Brain (organoid and tissue), 16 donors: ENCODE measurements at places on chromosomes 6 and 20. TPM values are rescaled to one million over a fixed set of nuclear protein-coding genes. Genes with fewer than 3 reads are reported as not detected.

DNA sequence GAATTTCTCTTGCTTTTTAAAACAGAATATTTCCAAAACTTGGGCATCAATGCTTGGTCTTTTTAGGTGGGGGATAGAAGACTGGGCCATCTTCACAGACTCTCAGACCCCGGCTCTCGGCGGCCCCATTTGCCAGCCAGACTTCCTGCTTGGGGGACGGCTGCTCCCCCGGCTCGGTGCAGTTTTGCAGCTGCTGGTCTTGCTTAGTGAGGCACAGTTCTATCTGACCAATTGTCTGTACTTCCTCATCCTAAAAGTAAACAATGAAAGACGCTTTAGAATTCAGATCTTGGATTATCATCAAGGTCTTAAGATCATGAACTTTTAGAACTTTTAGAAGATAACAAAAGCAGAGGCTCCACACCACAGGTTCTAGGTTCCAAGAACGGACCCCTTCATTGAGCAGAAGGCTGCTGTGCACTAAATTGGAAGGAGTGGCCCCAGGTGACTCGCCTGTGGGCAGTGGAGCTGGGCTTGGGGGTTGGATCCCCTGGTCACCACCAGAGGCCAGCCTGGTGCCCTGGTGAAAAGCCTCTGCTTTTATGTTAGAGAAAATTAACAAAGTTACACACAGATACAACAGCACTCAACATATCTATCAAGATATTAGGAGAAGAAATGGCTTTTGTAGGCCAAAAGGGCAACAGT is 26.7 kb downstream of the RNASET2 start:
- no peak for DNase-seq

- DNase-seq: peak; percentile 93
Observed at GRCh38 chr20:20463933-20464374, 96.0 kb downstream of the INSM1 start.

GRCh38 chr20:25629816-25630499 is 6.1 kb upstream of the NANP start:
- no peak for DNase-seq

DNA sequence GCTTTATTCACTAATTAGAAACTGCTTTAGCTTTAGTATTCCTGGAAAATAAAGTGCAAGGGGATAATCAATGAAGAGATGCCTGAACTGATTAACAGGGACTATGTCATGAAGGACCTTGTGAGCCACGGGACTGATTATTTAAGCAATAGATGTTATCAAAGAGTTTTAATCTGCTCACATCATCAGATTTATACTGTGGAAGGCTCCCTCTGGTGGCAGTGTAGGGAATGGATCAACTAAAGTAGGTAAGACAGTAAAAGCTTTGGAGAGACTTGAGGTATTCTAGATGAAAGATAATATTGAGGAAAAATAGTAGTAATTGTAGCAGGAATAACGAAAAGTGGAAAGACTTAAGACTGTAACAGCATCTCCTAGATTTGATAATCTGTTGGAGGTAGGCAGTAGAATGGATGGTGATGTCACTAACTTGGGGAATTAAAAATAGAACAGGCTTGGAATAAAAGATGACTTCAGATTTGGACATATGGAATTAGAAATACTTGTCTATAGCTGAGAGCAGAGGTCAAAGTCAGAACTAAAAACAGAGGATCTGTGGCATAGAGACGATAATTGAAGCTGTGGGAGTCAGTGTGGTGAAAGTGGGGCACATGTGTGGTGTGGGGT is 80.3 kb upstream of the HTR1E start:
- DNase-seq: peak; percentile 82

GRCh38 chr6:90537723-90538258 is 49.1 kb downstream of the MAP3K7 start:
- DNase-seq: no peak

DNA sequence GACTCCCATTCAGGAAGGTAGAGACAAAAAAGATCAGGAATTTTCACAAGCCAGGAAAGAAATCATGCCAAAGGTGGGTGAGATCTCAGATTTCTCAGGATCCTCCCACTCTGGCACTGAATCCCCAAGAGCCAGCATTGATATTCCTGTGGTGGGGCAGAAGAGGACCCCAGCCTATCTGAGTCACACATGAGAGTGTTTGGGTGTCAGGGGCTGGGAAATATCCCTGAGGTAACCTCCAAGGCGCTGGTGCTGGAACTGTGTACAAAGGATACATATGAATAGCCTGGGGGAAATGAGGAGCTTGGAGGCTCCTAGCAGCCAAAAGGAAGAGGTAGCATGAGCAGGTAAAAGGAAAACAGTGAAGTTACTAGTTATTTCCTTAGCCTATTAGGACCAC is 369.4 kb downstream of the BTBD9 start:
- DNase-seq: no peak

- no peak for DNase-seq
Observed at GRCh38 chr6:110528930-110529325, 52.5 kb upstream of the SLC22A16 start.

GRCh38 chr20:5670036-5670536 is 80.1 kb upstream of the SHLD1 start:
- no peak for DNase-seq

DNA sequence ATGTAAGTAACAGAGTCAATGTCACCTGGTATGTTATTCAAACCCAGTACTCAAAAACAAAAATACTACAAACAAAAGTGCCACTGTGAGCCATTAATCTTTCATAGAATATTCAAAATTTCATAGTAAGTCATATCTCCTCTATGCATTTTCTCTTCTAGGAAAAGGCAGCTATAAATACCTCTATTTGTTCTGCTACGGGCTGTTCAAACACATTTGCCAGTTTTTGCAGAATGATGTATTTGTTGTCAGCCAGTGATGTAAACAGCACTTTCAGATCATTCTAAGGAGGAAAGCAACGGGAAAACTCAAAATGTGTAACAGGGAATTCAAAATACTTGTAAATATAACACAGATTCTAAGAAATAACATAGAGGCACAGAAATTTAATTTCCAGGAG is 388.2 kb downstream of the SYNE1 start:
- peak; percentile 11 for DNase-seq

- DNase-seq: no peak
Observed at GRCh38 chr6:89843070-89843469, 13.4 kb downstream of the CASP8AP2 start.

DNA sequence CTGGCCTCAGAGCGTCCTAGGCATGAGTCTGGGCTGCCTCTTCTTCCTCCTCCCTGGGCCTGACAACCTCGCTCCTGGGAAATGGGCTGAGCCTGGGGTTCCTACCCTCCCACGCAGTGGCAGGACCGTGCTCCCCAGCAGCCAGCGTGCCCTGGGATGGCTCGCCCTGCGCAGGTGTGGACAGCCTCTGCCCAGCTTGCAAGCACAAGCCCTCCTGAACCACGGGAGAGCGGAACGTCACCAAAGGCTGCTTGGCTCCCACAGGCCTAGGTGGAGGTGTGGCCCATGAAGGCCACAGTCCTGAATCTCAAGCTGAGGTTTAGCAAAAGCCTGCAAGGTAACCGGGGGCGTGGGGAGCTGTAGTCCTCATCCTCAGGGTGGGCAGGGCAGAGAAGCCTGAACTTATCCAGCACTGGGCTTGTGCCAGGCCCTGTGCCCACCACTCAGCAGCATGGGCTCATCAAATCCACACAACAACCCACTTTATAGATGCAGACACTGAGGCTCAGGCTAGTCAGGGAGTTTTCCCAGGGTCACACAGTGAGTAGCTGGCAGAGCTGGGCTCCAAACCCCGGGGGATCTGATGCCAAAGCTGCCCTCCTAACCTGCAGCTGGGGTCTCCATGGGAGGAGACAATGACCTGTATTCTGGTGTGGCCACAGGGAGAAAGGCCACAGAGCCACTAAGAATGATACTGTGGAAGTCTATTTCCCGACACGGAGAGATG is 25.3 kb downstream of the RBM38 start:
- no peak for DNase-seq

GRCh38 chr6:23875006-23875405 is 251.0 kb upstream of the NRSN1 start:
- DNase-seq: peak; percentile 43

GRCh38 chr6:126524811-126525326 is 185.0 kb downstream of the CENPW start:
- DNase-seq: peak; percentile 59

- peak; percentile 56 for DNase-seq
Observed at GRCh38 chr20:53426766-53427312, 166.8 kb downstream of the ZNF217 start.

The MLN gene
- not detected for polyA plus RNA-seq

The COL11A2 gene
- 1.2 TPM for polyA plus RNA-seq

The CEP162 gene
- 1.1 TPM for polyA plus RNA-seq

The GHRH gene
- polyA plus RNA-seq: not detected

The BYSL gene
- polyA plus RNA-seq: 24.3 TPM

The CAGE1 gene
- polyA plus RNA-seq: not detected

The CAPN11 gene
- not detected for polyA plus RNA-seq

The FOXP4 gene
- 184 TPM for polyA plus RNA-seq

The FOXC1 gene
- polyA plus RNA-seq: 7.9 TPM

The C6orf58 gene
- polyA plus RNA-seq: not detected
